Hepatic stellate cell (primary cell): ENCODE measurements at places on chromosomes 5 and 9.

DNA sequence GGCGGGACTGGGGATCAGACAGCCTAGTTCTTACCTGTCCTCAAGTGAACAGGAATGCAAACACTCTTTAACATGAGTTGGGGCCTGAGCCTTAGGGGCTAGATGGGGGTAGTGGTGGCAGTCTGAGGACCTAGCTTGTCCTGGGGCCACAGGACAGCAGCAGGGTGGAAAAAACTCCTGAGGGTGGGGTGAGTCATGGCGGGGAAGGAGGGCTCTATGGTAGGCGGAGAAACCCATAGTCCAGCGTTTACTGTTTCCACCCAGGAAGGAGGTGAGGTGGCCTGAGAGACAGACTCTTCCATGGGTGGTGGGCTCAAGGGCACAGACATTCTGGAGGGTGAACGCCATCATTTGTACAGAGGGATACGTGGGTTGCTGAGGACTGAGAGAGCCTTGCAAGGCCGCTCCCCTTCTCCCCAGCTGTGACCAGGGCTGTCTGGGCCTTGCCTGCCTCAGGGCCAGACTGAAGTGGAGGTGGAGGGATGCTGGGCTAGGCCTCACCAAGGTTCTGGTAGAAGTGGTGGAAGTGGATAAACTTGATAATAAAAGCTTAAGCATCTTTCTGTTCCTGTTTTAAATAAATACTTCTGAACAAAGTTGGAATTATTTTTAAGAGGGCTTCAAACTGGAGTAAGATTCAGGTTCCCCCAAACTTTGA is 1.1 kb upstream of the TSPAN17 start:
- no peak for DNase-seq

DNA sequence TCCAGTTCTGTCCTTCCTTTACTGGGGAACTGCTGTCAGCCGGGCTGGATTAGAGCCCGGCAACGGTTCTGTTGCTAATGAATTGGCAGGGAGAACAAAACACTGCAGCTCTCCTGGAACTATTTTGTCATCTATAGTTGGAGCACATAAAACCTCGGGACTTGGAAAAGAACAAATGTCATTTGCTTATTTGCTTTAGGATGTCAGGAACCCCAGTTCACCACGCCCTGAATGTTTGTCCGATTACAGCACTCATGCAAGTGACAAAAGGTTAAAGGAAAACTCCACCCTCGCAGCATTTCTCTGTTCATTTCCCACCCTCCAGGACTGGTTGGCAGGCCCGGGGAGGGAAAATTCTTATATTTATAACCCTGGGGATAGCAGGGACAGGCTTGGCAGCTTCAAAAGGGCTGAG is 66.4 kb upstream of the PLPP1 start:
- DNase-seq = peak; percentile 71

- DNase-seq = no peak
Measured at GRCh38 chr5:68515514-68515913, 300.0 kb downstream of the PIK3R1 start.

GRCh38 chr9:129032541-129033159 is 3.8 kb upstream of the MIGA2 start:
- DNase-seq = no peak

- DNase-seq = peak; percentile 58
Measured at GRCh38 chr5:173567548-173567947, 48.9 kb downstream of the BOD1 start.

- DNase-seq = no peak
Measured at GRCh38 chr5:88391991-88392390, 123.3 kb upstream of the TMEM161B start.

DNA sequence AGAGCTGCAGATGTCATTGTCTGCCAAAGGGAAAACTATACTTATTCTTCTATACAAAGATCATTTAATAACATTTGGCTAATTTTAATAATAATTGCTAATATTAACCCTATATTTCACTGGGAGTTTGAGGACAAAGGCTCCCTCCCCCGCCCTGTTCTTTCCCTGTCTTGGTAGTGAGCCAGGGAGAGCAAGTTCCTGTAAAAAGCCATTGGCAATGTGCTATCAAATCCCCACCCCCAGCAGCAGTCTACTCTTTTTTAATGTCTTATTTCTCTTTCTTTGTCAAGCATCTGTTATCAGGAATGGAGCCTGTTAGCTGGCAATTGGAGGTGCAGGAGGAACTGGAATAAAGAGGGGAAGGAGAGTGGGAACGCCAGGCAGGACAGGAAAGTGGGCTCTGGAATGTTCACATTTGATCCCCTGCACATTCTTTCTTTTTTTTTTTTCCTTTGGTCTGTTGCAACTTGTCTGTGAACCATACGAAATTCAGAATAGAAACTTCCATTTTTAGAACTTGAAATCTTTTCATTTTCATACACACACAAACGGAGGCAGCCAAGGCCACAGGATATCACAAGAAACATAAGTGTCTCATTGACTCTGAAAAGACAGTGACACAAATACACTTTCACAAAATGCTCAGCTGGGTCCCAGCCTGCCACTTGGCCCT is 664.8 kb upstream of the ZNF608 start:
- no peak for DNase-seq

DNA sequence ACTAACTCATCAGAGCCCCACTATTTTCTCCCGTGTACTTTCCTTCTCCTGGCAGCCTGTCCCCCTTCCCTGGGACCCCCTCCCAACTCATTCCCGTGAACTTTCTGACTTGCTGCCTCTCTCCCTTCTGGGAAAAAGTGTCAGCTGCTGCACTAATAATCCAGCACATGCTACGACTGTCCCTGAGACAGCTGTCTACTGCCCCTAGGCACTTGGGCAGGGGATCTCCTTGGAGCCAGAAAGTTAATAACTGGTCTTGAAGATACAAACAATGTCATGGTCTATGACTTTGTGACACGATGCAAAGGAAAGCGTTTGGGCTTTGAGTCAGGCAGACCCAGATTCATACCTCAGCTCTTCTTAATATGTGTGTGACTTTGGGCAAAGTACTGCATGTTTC is 10.1 kb upstream of the RNF183 start:
- no peak for DNase-seq

- DNase-seq = no peak
Measured at GRCh38 chr5:119028575-119028974, 40.2 kb upstream of the DTWD2 start.

- no peak for DNase-seq
Measured at GRCh38 chr5:132756542-132756941, 9.3 kb downstream of the CCNI2 start.

GRCh38 chr9:36148311-36149051 is 11.9 kb downstream of the GLIPR2 start:
- peak; percentile 98 for DNase-seq

DNA sequence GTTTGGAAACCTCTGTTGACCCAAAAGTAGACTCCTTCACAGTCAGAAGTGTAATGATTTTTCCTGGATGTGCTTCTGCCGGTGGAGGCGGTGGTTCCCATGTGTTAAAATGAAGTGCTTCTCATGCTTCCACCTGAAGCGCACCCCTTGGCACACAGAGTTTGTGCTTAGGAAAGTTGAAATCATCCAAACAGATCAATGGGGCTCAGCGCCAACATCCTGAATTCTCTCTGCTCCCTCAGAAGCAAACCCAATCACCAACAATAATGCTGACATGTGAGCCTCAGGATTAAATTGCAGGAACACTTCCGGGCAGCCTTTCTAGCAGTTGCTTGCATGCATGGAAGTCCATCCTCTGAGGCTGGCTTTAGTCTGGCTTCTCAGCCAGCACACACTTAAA is 71.0 kb downstream of the MED10 start:
- DNase-seq = no peak

- DNase-seq = no peak
Measured at GRCh38 chr9:20250791-20251190, 371.5 kb downstream of the MLLT3 start.

DNA sequence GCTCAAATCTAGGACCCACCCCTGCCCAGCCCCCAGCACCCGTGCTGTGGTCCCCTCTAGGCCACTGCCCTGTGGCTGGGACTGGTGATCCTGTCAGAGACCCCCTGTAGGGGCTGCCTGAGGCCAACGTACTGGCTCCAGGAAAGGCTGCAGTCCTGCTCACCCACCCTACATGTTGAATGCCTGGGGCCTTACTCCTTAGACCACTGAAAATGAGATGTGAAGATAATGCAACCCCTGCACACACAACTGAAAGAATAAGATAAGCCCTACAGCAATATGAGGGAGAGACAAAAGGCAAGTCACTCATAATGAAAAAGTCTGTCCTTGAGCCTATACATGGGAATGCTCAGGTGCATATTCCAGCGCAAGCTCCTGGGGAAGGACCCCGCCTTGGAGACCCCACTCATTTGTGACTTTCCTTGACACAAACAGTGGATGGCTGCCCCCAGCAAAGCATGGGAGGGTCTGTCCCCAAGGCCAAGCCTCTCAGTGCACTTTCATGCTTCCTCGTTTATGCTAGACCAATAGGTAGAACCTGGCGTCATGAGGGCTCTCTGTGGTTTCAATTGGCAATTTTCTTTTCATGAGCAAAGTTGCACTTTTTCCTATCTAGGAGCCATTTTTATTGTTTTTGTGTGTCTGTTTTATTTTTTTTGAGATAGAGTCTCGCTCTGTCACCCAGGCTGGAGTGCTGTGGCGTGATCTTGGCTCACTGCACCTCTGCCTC is 12.5 kb upstream of the WNK2 start:
- DNase-seq = no peak

- DNase-seq = no peak
Measured at GRCh38 chr9:3646226-3646625, 120.4 kb upstream of the RFX3 start.

DNA sequence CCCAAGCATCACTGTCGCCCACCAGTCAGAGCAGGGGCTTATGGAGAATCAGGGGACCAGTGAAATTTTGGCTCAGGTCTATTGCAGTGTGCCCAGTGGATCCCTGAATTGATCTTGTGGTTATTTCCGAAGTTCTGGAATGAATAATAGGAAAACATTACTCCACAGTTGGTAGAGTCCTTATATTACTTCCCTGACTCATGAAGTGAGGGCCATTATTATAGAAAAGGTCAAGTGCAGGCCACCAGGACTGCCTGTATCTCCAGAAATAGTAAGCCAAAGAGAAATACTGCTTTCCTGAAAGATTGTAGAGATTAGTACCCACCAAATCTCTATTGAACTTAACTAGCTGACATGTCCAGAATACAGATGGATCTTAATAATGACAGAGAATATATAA is 335.0 kb downstream of the NPR3 start:
- DNase-seq = no peak

GRCh38 chr9:105363837-105364236 is 84.0 kb upstream of the FSD1L start:
- DNase-seq = no peak

DNA sequence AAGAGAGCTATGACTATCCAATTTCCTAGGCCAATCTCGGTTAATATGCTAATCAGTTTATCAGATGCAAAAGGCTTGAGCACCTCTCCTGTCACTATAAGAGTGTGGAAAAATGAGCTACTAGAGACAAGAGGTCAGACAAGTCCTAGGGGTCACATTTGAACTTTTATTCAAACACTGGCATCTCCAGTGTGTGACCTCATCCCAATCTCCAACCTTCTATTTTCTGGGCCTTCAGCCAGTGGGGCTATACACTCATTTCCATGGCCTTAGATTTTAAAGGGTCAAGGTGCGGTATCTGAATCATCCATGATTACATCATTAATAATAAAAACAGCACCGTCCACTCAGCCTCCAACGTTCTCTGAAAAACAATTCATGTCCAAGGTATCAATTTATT is 139.6 kb upstream of the LRRTM2 start:
- peak; percentile 60 for DNase-seq

GRCh38 chr5:160507221-160507721 is 85.6 kb downstream of the PTTG1 start:
- DNase-seq = peak; percentile 17

- peak; percentile 33 for DNase-seq
Measured at GRCh38 chr5:9233712-9234111, 312.2 kb downstream of the SEMA5A start.

DNA sequence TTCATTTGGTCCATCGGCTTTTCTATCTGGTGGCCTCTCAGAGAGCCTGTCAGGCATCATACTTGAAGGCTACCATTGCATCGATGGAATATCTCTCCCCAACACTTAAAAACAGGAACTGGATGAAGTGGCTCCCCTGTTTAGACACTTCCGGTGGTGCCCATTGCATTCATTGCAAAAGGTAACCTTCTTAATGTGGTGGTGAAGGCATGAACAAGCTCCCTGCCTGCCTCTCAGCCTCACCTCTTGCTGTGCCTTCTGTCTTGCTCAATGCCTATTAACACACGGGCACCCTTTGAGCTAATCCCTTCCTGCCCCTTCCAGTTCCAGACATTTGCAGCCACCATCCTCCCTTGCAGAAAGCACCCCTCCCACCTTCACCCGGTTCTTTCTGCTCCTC is 233.1 kb upstream of the MSX2 start:
- DNase-seq = no peak

DNA sequence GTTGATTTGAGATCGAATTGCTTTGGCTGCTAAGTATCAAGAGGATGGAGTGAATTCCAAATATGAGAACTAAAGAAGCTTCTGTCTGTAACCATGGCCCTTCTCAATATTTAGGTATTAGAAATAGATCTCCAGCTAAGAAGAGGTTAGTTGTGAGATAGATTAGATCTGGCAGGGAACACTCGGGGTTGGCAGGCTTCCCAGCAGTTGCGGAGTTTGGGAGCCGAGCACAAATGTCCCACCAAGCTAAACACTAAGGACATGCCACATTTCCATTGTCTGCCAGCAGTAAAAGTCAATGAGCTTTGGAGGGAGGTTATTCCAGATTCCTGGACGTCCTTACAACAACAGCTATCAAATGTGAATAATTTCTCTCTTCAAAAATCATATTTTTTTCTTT is 85.8 kb downstream of the TAF11L14 start:
- DNase-seq = no peak

GRCh38 chr5:58773744-58774441 is 191.0 kb downstream of the RAB3C start:
- DNase-seq = no peak
